WTC11 (cell line): ENCODE measurements at places on chromosomes 16 and 17. TPM values are rescaled to one million over a fixed set of nuclear protein-coding genes. Genes with fewer than 3 reads are reported as not detected.

- DNase-seq: no peak
Observed at GRCh38 chr17:82527898-82528297, 8.4 kb downstream of the FOXK2 start.

DNA sequence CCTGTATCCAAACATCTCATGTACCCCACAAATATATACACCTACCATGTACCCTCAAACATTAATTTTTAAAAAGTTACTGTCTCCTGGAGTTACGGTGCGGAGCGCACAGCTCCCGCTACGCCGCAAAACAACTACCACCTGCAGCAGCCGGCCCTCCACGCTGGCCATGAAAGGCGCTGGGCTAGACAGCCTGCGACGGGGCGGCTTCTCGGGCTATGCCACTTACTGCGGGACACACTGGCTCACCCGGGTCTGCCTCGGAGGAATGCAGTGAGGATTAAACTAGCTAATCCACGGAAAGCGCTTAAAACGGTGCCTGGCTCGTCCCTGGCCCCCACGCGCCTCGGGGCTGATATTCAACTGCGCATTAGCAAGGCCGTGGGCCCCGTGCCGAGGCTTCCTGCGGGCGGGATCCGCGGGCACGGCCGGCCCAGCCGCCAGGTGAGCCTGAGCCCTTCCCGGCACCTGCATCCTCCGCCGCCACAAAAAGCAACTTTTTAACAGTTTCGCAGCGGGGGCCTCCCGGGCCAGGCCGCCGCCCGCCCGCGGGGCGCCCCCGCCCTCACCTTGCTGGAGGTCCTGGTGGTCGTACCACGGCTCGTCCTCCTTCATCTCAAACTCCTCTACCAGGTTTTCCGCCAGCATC lies 633 bp downstream of the CDR2 start:
- peak; percentile 42 for DNase-seq

GRCh38 chr17:14121952-14122351 lies 52.6 kb downstream of the COX10 start:
- DNase-seq: no peak

DNA sequence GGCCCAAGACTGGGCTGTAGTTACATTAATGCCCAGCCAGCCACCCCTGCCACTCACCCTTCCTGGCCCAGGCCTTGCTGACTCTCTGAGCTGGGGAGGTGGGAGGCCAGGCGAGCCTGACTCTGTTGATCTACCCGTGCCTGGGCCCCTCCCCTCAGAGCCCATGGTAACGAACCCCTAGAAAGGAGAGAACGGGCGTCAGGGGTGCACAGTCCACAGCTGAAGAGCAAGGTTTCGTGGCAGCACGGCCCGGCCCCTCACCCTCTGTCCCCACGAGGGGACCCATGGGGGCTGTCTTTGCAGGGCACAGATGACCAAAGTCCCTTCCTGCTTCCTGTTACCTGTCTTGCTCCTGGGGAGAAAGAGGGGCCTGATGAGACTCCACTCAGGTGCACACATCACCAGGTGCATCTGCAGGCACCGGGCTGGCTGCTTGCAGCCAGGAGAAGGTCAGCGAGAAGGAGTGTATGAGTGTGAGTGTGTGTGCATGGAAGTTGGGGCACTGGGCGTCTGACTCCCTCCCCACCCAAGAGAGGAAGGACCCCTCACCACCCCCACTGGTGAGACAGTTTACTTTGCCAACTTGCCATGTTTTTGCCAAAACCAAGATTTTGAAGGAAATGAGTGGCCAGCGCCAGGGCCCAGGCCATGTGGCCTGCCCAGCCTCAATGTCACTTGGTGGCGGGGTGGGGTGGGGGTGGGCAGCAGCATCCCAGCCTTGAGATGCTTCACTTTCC lies 359.1 kb downstream of the SEC14L1 start:
- peak; percentile 5 for DNase-seq

The KCNJ2 gene
- 1.1 to 1.6 TPM (median 1.3 TPM) in 3 replicates for total RNA-seq

The VTN gene
- 0.82 to 1.6 TPM (median 1.3 TPM) in 3 replicates for total RNA-seq

DNA sequence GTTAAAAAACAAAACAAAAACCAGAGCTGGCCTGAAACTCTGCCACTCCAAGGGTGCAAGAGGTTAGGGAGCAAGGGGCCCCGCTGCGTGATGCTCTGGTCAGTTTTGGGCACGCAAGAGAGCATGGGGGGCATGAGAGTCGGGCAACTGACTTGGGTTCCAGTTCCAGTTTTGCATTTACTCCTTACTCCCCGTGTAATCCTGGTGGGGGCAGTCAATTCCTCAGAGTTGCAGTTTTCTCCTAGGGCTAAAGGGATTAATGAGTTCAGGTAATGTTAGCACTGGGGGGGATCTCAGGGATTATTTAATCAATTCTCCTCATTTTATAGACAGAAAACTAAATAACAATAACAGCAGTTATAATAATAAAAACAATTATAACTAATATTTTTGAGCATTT lies 72.9 kb upstream of the PMFBP1 start:
- no peak for DNase-seq

DNA sequence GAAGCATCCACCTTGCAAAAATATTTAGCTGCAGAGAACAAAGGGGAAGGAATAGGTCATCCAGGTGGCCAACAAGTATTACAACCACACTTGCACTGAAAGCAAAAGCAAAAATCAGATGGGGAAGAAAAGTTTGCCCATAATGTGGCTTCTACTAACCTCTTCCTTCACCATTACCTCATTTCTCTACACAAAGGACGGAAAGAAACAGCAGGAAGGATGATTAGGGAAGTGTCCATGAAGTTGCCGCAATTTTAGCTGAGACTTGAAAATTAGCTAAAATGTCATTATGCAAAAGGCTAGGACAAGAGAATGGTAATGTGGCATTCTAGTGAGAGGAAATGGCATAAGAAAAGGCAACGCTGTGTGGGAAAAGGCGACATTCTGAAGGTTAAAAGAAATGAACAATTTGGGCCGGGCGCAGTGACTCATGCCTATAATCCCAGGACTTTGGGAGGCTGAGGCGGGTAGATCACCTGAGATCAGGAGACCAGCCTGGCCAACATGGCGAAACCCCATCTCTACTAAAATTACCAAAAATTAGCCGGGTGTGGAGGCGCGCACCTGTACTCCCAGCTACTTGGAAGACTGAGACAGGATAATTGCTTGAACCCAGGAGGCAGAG lies 13.7 kb downstream of the KANSL1 start:
- DNase-seq: no peak

DNA sequence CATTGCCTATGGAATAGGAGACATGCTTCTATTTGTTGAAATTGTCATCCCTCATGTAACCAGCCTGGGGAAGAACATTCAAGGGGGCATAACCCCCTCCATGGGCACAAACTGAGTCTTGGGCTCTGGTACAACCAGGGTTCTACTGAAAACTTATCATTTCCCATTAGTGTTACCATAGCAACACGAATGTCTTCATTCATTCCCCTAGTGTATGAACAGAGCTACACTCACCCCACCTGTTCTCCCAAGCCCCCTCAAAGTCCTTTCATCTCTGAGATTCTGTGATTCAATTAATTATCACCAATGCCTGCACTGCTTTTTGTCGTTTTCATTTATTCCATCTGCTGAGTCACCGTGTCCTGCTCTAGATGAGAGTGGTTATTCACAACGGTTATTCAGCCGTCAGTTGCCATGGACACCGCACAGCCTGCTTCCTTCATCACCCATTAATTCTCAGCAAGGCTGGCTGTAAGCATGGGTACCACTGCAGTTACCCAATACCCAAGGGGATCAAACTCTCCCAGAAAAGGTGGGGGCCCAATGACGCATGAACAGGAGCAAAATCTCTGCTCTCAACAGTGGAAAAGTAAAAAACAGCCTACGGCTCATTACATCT lies 1.6 kb upstream of the GAST start:
- no peak for DNase-seq

DNA sequence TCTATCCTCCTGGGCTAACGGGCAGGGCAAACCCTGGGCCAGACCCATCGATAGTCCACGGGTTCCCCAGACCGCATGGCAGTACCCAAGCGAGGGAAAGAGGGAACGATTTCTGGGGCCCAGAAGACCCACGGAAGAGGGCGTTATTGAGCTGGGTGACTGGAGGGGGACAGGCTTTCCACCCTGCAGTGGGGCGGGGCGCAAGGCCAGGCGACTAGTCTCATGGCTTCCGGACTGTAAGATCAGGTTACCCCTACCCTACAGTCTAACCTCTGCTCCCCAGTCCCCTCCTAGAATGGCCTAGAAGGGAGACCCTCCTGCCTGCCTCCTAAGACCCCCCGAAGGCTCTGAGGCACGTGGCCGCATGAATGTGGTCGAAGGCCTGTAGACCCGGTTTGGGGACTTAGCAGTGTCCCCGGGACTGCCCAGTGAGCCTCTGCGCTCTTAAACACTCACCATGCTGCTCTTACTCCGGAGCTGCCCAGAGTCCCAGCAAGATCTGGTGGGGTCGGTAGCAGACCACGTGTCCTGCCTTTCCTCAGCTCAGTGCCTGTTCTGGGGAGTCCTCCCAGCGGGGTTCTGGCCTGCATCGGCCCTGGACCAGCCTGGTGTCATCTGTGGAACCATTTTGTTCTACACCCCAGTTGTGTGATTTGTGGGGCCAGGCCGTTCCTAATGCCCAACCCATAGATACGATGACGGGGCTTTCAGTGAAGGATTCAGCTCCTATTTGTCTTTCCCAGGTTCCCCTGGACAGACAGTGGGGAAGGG lies 13.2 kb upstream of the AURKB start:
- DNase-seq: peak; percentile 77

The CES3 gene
- total RNA-seq: 3.3 to 6.0 TPM (median 5.7 TPM) in 3 replicates

DNA sequence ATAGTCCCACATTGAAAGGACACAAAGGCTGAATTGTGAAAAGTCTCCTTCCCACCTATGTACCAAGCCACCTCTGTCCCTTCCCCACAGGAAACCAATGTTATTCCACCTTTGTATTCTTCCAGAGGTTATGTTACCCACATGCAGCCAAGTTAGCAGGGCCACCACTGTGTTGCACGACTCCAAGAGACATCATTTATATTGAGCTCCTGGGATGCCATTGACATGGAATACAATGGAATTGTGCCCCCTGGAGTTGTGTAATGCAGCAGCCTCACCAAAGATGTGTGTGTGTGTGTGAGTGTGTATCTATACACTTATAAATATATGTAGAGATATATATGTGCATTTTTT lies 21.6 kb upstream of the MSI2 start:
- DNase-seq: no peak

DNA sequence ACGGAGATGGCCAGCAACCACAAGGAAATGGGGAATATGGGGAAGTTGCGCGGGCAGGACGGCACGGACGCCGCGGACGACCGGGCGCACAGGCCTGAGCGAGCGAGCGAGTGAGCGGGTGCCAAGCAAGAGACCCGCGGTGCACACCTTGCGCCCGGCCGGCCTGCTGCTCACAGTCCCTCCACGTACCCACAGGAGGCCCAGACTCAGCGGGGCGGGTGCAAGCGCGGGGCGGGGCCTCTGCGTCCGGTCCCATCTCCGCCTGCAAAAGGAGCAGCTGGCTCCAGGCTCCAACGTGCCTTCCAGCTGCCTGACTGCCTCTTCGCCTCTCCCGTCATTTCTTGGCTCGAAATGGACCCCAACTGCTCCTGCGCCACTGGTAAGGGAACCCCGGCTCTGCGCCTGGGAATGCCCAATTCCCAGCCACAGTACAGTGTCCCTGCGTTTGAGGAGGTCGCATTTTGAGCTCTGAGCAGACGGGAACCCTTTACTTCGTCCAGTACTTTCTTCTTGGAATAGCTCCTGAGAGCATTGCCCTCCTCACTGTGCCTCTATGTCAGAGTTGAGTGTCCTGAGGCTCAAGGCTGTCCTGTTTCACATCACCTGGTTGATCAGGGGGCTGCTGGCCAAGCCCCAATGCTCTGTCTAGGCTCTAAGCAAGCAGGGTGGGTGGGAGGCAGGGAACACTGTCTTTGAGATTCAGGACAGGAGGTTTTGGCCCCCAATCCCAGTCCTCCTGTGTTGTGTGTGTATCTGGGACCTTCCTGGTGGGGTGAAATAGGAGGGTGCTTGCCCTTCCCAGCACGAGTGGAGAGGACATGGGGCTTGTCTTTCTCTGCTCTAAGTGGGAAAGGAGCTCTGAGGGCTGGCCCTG lies 8.1 kb upstream of the MT1E start:
- peak; percentile 66 for DNase-seq

The ODAD4 gene
- 1.2 to 2.1 TPM (median 1.9 TPM) in 3 replicates for total RNA-seq

- no peak for DNase-seq
Observed at GRCh38 chr16:768428-768827, 7.9 kb downstream of the MSLN start.

DNA sequence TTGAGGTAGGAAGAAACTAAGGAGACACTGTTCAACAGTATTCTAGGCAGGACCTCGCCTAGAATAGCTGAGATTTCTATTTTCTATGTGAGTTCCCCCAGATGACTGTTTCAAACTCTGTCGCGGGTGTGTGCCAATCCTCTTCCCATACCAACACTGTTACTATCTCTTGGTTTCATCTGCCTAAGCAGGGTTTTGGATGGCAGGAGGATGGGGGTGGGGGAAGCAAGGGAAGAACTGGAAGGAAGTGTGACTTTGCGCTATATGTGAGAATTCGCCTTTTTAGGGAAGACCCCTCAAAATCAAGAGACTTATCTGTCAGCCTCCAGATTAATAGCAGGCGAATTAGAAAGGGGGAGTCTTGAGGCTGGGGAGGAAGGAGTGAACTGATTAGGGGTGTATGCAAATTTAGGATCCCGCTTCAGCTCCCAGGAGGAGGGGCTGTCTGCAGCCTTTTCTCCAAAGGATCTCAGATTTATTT lies 521 bp upstream of the G6PC3 start:
- DNase-seq: no peak

DNA sequence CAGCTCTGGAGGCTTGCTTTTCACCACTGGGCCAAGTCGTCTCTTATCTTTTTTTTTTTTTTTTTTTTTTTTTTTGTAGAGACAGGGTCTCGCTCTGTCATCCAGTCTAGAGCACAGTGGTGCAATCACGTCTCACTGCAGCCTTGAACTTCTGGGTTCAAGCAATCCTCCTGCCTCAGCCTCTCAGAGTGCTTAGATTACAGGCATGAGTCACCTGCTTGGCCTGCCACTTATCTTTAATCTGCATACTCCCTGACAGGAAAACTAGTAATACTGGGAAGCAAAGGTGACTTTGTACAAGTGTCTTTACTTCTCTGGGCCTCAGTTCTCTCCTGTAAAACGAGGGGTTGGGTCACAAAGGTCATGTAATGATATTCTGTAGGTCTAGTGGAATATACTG lies 15.0 kb downstream of the NTN1 start:
- DNase-seq: no peak

The MT1A gene
- total RNA-seq: 0.94 to 2.8 TPM in 2 of 3 replicates, not detected in the other

GRCh38 chr16:74710401-74710800 lies 9.7 kb upstream of the MLKL start:
- no peak for DNase-seq

DNA sequence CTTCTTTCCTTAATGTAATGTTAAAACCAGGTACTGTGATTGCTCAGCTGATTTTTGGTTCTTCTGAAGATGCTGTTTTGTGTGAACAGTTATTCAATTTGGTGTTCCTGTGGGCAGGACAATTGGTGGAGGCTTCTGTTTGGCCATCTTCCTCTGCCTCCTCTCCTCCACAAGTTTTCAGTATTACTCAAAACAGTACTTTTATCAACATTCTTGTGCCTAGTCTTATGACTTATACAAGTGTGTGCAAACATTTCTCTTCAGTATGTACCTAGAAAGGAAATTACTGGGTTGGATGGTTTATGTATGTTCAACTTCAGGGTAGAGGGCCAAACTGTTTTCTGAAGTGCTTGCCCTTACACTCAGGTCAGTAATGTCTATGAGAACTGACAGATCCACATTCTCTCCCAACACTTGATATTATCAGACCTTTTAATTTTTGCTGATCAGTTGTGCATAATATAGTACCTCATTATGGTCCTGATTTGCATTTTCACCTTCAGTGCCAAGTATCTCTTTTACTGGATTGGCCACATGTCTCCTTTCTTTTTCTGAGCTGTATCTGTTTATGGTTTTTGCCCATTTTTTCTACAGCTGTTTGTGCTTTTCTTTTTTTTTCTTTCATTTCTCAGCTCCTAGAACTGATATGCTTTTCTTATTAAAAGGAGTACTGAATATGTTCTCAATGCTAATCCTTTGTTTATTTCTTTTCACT lies 50.9 kb downstream of the ERCC4 start:
- no peak for DNase-seq

The LGALS9 gene
- total RNA-seq: 3.3 to 5.7 TPM (median 3.7 TPM) in 3 replicates
